ENCODE measurements at places on chromosomes 7 and 10.

DNA sequence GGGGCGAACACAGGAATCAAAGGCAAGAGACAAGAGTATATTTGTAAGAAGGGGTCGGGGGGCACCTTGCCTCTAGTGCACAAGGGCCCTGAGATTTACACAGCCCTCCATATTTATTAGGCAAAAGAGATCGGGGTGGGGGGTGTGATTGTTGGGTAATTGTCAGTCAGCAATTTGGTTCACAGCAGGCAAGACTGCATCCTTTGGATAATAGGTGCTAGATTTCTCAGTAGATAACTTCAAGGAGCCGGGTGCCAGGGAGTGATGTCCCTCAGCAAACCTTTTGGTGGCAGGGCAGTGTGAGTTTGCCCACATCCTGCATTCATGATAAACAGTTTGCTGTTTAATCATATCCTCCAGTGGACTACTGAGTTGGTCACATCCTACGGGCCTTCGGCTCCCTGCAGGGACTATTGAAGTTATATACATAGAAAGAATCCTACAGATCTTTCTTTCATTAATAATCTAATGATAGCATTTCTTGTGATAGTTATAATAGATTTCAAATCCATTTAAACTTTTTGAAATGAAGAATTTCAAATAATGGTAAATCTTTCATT lies 178.5 kb downstream of the GNAI1 start:
- DNase-seq: no peak

DNA sequence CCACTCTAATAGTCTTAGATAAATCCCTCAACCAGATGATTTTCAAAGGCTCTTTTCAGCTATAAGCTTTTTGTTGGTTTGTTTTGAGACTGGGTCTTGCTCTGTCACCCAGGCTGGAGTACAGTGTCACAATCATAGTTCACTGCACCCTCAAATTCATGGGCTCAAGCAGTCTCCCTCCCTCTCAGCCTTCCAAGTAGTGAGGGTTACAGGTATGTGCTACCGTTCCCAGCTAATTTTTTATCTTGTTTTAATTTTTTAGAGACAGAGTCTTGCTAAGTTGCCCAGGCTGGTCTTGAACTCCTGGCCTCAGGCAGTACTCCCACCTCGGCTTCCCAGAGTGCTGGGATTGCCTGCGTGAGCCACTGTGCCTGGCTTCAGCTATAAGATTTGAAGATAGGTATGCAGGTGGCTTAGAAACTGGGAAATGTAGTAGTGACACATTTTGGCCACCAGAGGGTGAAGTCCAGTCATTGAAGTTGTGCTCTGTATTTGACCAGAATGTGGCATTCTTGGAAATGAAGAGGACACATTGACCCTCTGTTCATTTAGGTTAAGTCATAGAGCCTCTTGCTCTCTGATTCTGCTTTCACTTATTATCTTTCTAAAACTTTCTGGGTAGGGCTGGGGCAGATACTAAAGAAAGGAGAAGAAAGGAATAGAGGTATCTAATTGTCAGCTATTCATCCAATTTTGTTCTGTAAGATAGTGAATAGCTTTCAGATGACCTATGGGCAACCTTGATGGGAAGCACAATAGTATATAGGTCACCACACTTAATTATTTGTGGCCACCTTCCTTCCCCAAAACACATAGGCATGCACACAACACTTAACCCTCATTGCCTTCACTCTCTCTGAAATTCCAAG lies 36.0 kb downstream of the R3HCC1L start:
- peak; percentile 47 for DNase-seq

DNA sequence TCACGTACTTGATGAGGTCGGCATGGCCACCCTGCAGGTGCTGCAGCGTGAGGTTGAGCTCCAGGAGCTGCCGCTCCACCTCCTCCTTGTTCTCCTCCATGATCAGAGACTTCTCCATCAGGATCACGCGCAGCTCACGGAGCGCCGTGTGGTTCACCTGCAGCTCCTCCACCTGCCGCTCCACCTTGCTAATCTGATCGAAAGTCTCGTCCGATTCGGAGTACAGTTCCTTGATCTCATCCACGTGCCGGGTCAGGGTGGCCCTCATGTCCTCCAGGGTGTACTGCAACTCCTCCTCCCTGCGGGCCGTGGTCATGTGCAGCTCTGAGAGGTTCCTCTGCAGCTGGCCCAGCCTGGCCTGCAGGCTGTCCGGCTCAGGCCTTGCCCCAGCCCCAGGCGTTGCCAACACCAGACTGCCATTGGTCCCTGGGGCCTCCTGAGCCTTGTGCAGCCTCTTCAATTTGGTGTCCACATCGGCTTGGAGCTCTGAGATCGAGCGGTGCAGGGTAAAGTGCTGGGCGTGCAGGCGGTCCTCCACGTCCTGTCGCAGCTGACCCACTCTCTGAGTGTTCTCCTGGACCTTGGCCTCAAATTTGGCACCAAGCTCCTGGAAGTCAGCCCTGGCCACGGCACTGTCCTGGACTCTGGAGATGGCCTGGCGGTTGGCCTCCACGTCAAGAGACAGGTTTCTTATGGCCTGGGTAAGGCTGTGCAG lies 13.9 kb downstream of the MMRN2 start:
- no peak for DNase-seq

- no peak for DNase-seq
Observed at GRCh38 chr10:132868995-132869394, 73.4 kb downstream of the CFAP46 start.

GRCh38 chr7:155009570-155010157 lies 6.7 kb upstream of the PAXIP1 start:
- DNase-seq: no peak

GRCh38 chr7:135248546-135248945 lies 14.9 kb downstream of the STRA8 start:
- no peak for DNase-seq

DNA sequence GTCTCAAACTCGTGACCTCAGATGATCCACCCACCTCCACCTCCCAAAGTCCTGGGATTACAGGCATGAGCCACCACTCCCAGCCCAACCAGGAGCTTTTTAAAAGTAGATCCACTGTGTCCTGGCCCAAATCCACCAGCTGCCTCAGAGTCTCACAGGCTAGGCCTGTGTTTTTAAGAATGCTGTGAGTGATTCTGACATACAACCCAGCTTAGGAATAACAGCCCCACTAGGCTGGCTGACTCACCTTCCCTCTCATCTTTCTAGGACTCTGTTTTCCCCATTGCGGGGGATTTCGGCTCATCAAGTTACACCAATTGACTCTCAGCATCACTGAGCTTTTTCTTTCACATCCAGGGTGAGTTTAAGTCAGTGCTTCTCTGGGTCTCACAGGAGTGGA lies 207.6 kb downstream of the SKIDA1 start:
- DNase-seq: no peak

- no peak for DNase-seq
Observed at GRCh38 chr10:99809931-99810615, 27.6 kb downstream of the ABCC2 start.

DNA sequence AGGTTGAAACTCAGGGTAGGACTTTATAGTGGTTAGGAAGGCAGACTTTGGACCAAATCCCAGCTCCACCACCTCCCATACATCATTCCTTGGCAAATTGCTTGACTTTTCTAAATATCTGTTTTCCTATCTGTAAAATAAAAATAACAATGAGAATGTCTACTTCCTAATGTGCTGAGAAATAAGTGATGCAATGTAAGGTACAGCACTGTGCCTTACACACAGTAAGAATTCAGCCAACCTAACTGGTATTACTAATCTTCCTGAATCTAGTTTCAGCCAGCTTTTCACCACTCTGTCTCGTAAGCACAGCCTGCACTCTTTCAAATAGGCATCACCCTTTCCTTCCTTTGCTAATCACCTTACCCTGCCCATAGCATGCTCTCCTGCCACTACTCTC lies 9.7 kb downstream of the PRLHR start:
- DNase-seq: no peak

DNA sequence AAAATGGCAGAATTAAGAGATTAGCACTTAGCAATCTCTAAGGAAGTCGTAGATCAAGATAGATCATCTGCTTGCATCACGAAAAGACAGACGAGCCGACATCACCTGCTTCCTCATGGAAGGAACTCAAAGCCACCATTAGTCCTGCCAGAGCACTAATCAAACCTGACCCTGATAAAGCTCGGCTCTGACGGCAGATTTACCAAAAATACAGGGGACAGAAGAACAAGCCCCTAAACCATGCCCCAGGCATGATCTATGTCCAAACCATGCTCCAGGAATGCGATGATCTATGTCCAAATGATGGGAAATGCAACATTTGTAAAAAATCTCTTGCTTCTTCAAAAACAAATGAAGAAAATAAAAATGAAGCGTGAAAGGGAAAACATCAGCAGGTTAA lies 182.8 kb downstream of the TCERG1L start:
- DNase-seq: no peak

- DNase-seq: no peak
Observed at GRCh38 chr10:92832121-92832520, 16.2 kb upstream of the EXOC6 start.

GRCh38 chr7:147569116-147569913 lies 1021.3 kb upstream of the C7orf33 start:
- no peak for DNase-seq

- no peak for DNase-seq
Observed at GRCh38 chr10:46014206-46014605, 16.2 kb downstream of the NCOA4 start.

GRCh38 chr7:92696584-92696983 lies 106.4 kb upstream of the FAM133B start:
- no peak for DNase-seq

- no peak for DNase-seq
Observed at GRCh38 chr10:98910048-98910447, 325.6 kb downstream of the HPSE2 start.

All from retina (tissue), 1 donor.